ENCODE measurements at places on chromosomes 11 and 22.

DNA sequence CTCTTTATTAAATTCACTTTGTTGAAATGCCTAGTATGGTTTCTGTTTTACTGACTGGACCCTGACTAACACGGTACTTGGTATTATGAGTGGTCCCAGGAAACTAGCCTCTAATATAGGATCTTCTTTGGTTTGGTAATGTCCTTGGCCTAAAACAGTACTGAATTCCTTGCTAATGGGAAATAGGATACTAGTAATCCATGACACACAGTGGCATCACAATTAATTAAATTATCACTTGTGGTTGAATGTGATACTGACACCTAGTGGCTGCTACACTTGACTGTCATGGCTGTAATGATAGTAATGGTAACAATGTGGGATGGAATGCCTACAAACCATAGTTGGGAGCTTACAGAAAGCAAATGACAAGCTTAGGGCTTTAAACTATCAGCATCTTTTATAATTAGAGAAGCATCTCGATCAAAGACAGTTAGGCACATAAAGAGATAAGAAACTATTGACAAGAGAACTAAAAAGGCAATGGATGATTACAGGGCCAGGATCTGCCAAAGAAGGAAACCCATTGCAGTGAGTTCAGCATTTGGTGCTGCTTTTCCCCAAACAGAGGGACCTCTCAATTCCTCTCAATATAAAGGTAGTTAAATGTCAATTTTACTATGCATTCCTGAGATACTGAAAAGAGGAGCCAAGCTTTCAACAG is 8.6 kb downstream of the DNHD1 start:
- DNase-seq: no peak

DNA sequence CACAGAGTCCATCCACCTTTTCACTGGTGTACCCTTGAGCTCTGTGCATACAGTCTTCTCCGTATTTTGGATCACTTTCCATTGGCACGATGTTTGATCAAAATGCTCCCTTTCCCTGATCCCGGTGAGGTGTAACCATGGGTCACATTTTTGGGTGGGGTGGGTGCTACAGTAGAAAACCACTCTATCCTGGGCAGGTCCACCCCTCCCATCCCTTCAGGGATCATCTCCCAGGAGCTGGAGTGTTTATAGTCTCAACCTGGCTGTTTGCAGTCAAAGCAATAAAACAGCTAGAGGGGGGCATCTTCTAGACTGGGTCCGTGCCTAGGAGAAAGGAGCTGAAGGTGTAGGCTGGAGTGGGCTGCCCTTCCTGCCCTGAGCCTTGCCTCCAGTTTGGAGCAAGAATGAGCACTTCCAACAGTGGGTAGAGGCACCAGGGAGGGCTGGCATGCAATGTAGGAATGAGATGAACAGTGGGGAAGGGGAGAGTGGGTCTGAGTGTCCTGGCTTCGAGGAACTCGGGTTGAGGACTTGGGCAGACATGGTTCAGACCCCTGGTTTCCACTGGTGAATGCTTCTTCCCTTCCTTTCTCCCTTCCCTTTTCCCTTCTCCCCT is 38.8 kb downstream of the RNF141 start:
- DNase-seq: no peak

GRCh38 chr11:11946180-11946579 is 62.2 kb downstream of the DKK3 start:
- DNase-seq: no peak

GRCh38 chr22:38124236-38124974 is 13.9 kb upstream of the BAIAP2L2 start:
- DNase-seq: no peak

- no peak for DNase-seq
These were observed 50.4 kb upstream of the NECTIN1 start for GRCh38 chr11:119779195-119780071.

GRCh38 chr22:32911503-32911902 is 110.0 kb downstream of the TIMP3 start:
- DNase-seq: no peak

Data from stimulated activated CD8-positive, alpha-beta memory T cell treated with anti-CD3 and anti-CD28 coated beads, Interleukin-4, amount 100 ng/mL, for 4 hours (primary cell).